ENCODE measurements at places on chromosomes 5 and 9.

DNA sequence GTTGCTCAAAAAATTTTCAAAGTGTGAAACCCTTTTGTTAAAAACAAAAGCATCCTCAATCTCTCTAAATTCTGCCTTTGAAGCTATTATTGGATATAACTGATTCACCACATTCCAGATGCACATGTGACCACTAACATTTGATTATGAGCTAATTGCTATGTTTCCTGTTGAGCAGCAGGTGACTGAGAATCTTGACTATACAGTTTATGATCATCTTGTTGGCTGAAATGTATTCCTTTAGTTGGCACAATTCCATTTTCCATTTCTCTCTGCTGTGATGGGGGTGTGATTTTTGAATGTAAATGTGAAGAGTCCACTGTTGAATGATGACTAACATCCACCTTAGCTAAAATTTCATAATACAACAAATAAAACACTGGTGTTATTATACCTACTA, 10.7 kb downstream of the LYSMD3 start:
- no peak for DNase-seq

- no peak for DNase-seq
Measured at GRCh38 chr5:62038024-62038423, 268.0 kb upstream of the KIF2A start.

GRCh38 chr5:76029739-76030138, 53.4 kb upstream of the SV2C start:
- DNase-seq = no peak

- no peak for DNase-seq
Measured at GRCh38 chr5:88925692-88926490, 42.9 kb upstream of the MEF2C start.

DNA sequence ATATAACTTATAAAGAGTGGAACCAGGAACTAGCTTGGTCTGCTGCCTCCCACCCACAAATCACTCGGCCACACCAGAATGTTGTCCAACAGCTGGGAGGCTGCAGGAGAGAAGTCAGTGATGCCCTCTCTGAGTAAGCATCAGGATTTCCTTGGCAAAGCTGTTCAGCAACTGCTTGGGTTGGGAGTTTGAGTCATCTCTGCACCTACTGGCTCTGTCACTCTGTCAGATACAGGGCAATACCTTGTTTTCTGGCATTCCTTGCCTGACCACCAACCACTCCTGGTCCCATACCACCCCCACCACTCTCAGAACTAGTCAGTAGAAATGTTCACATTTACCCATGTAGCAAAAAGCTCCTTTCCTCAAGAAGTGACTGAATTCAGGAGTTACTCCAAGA, 36.8 kb upstream of the GCNT4 start:
- DNase-seq = no peak

GRCh38 chr5:172622091-172623046, 18.7 kb upstream of the NEURL1B start:
- no peak for DNase-seq

All from fibroblast of skin of left biceps (primary cell).